AG08395 (cell line): ENCODE measurements at places on chromosomes 7 and 10.

- no peak for DNase-seq
These were observed 46.1 kb downstream of the TNPO3 start for GRCh38 chr7:129008645-129009414.

DNA sequence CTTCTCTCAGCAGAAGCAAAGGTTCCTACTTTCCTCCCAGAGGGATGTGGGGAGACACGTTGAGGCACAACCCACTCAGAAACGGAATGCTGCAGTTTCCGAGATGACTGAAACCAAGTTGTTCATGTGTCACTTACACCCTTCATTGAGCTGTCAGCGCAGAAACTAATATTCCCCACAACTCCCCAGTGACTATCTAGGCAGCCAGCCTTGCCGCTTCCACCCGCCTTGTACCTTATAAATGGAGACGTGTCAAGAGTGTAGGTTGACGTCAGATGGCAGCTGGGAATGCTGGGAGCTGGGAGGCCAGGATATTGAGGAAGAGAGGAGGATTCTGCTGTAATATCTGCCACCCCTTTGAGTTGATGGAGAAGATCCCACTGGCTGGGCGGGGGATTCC lies 15.1 kb downstream of the GPR26 start:
- DNase-seq = no peak

DNA sequence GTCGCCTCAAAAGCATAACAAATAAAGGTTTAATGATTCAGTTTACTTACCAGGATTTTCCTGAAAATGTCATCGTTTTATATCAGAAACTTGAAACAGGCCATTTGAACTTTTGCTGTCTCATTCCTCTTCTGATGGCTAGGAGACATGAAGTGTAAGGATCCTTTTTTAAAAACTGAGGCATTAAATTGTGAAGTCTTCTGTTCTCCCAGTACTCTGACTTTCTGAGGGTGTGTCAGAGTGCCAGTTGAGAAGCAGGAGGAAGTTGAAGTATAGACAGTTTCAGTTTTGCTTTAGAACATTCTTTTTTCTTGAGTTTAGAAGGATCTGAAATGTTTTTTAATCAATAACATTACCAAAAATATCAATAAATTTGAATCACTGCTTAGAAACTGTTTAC lies at the start of gene SAMD9L:
Gene SAMD9L, minus strand, starts transcription at position 242 of the 400 bp plus-strand sequence. CDS start 12,414 bp downstream, outside the sequence.
- DNase-seq = peak; percentile 26

- peak; percentile 44 for DNase-seq
These were observed 1.2 kb upstream of the PFKFB3 start for GRCh38 chr10:6201516-6201975.

DNA sequence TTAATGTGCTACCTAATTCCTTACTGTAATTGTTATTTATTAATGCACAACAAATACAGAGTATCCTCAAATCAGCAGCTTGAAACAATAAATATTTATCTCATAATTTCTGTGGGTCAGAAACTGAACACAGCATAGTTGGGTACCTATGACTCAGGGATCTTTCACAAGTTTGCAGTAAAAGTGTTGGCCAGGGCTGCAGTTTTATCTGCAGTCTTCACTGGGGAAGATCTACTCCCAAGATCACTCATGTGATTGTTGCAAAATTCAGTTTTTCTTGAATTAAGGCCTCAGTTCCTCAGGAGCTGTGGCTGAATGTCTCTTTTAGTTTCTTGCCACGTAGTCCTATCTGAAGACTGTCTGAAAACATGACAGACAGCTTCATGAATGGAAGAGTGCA lies 237.8 kb downstream of the ZWINT start:
- no peak for DNase-seq

DNA sequence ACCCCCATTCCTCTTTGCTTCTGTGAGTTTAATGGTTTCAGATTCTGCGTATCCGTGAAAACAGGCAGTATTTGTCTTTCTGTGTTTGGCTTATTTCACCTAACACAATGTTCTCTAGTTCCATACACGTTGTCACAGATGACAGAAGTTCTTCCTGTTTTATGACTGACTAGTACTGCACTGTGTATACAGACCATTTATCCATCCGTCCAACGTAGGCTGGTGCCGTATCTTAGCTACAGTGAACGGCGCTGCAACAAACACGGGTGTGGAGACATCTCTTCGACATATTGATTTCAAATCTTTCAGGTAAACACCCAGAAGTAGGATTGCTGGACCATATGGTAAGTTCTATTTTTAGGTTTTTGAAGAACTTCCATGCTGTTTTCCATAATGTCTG lies 181.7 kb downstream of the PARD3 start:
- no peak for DNase-seq

- DNase-seq = peak; percentile 48
These were observed 571.1 kb downstream of the IPMK start for GRCh38 chr10:57696641-57697040.

- no peak for DNase-seq
These were observed 111.1 kb downstream of the ELMO1 start for GRCh38 chr7:37337522-37337921.

DNA sequence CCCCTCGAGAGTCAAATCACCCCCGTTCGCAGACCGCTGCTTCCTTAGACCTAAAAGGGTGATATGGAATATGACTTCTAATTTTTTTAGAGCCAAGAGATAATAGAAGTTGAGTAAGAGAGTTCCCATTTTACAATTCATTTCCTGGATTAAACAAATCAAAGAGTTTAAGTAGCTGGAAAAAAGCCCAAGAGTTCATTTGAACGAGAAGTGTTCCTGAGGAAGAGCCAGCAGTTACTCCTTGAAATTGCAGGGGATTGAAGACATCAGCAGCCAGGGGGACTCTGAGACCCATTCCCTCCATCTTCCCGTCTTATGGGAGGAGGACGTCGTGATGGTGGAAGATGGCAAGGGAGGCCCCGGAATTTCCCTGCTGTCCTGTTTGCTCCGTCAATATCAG lies 277.0 kb downstream of the WDR11 start:
- DNase-seq = no peak

- peak; percentile 72 for DNase-seq
These were observed 9.5 kb downstream of the ANKRD1 start for GRCh38 chr10:90911133-90912051.

- DNase-seq = no peak
These were observed 31.6 kb upstream of the CCDC71L start for GRCh38 chr7:106692450-106693051.

GRCh38 chr7:37007268-37007667 lies 283.0 kb upstream of the AOAH start:
- DNase-seq = no peak

DNA sequence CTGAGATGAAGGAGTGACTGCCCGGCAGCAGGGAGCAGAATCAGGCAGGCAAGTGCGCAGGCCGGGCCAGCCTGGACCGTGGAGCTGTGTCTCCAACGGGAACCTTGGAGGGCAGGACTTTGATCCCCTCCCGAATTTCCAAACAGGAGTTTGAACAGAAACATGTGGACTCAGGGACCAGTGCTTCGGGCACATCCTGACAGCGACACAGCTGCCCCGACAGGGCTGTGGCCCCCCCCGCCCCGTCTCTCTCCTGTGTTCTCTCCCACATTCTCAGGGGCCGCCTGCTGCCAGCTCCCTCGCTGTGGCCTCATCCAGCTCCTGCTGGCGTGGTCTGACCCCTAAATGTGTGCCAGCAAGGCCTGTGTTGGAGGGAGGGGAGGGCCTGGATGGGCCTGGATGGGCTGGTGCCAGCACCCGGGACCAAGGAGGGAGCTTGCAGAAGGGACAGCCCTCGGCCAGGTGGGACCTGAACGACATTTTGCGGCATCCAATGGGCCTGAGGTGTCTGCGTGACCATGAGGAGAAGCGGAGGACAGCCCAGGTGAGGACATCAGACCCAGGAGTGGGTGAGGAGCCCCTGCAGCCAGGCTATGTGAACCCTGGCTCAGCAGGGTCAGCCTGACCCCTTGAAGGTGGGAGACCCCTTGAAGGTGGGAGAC lies 222.9 kb downstream of the DNAJB6 start:
- DNase-seq = no peak

DNA sequence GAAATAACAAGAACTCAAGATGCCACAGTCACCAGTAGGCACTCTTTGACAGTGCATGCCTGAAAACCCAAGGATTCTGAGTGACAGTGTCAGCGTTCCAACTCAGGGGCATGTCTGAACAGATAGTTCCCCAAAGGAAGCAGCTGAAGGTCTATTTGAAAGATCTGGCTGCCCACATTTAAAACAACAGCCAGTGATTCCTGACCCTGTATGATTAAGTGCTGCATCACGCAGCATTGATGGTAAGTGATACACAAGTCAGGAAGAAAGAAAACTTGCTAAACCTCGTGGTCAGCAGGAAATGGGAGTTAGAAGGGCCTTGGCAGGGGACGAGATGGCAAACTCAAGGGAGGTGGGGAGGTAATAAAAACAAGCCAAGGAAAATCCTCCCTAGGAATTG lies 1013.1 kb downstream of the TYW1 start:
- no peak for DNase-seq

GRCh38 chr10:529468-530230 lies 159.8 kb downstream of the DIP2C start:
- no peak for DNase-seq

- no peak for DNase-seq
These were observed 1377.8 kb upstream of the LRRTM3 start for GRCh38 chr10:65548001-65548400.

DNA sequence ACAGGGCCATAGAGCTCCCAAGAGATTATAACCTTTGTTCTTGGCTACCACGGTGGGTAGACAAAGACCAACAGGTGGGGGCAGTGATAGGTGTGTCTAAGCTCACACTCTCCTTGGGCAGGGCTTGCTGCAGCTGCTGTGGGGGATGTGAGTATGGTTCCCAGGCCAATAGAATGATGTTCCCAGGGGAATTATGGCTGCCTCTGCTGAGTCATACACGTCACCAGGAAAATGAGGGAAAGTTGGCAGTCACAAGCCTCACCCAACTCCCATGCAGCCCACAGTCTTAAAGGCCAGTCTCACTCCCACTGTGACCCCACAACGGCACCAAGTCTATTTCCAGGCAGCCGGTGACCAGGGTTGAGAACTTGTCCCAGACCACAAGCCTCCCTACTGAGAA lies 453.4 kb upstream of the PODXL start:
- no peak for DNase-seq

- DNase-seq = no peak
These were observed 257.3 kb downstream of the GPAM start for GRCh38 chr10:111926286-111926685.

- no peak for DNase-seq
These were observed 35.3 kb upstream of the SLF2 start for GRCh38 chr10:100877461-100877850.

GRCh38 chr7:98106647-98107312 lies at the start of gene LMTK2:
LMTK2 (plus strand) TSS chr7:98106862; CDS start chr7:98107178, 316 bp downstream.
- DNase-seq = peak; percentile 99

- DNase-seq = peak; percentile 38
These were observed 210.8 kb downstream of the CCSER2 start for GRCh38 chr10:84539216-84539615.

- DNase-seq = no peak
These were observed 525.3 kb upstream of the CELF2 start for GRCh38 chr10:10492420-10492819.

GRCh38 chr7:54788664-54789063 lies 29.7 kb upstream of the SEC61G start:
- DNase-seq = peak; percentile 84

DNA sequence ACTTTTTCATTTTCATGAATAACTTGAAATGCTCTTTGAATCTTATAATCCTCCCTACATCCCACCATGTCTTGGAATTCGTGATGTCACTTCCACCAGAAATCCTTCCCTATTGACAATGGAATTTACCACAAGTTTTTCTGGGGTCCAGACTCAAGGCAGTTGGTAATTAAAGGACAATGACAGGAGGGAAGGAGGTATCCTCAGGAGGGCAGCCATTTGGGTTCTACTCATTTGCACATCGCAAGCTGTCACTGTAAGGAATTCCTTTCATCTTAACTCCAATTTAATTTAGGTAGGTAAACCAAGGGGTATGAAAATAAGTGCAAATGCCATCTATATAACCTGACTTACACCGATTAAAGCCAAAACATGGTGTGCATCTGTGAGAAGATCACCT lies 21.9 kb downstream of the LRRC17 start:
- DNase-seq = no peak

GRCh38 chr10:60234551-60234950 lies 155.1 kb downstream of the ANK3 start:
- DNase-seq = no peak

DNA sequence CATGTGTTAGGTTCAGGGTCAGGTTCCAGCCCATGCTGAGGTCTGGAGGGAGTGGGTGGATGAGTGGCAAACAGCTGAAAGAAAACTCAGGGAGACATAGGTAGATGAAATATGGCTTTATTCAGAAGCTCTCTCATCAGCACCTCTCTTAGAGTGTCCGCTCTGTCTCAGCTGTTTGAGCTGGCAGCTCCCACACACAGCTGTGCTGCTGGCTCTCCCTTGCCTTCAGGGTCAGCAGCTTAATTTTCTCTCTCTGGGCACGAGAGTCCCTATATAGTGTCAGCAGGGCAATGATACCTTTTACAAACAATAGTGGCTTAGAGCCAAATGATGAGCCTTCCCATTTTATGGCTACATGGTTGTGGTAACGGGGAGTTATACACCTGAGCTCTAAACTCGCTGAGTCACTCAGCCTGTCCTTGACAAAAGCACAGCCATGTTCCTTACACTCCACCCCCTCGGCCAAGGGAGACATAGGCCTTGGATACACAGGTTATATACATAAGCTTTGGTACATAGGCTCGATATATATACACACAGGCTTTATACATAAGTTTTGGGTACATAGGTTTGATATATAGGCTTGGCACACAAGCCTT lies 10.4 kb downstream of the RNF133 start:
- no peak for DNase-seq

GRCh38 chr10:7264313-7264756 lies 146.5 kb downstream of the SFMBT2 start:
- no peak for DNase-seq

- DNase-seq = no peak
These were observed 60.4 kb downstream of the FRMD4A start for GRCh38 chr10:14270370-14270769.
